ENCODE measurements at places on chromosomes 7 and 10. TPM values are rescaled to one million over a fixed set of nuclear protein-coding genes. Genes with fewer than 3 reads are reported as not detected.

The NOM1 gene
- total RNA-seq = 31.3 TPM

The SYCE1 gene
- total RNA-seq = 0.39 TPM

The SUGCT gene
- total RNA-seq = 2.5 TPM

The GATA3 gene
- 149 TPM for total RNA-seq

The OR2A12 gene
- not detected for total RNA-seq

The AP3M1 gene
- total RNA-seq = 27.8 TPM

The ACTL6B gene
- not detected for total RNA-seq

The KEL gene
- total RNA-seq = 3.3 TPM

DNA sequence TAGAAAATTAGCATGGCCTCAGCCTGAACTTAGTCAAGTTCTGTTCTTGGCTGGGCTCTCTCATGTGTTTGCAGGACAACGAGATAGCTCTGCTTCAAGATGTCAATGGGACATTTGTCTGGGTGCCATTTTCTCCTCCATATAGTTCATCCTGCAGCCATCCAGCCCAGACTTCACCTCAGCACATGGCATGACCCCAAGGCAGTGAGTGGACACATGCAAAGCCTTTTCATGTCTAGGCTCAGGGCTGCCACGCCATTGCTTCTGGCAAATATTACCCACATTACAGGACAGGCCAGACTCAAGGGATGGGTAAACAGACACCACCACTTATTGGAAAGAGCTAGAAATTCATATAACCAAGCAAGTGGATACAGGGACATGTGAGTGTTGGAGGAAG is 9.3 kb downstream of the AKR1C3 start:
- no peak for DNase-seq

DNA sequence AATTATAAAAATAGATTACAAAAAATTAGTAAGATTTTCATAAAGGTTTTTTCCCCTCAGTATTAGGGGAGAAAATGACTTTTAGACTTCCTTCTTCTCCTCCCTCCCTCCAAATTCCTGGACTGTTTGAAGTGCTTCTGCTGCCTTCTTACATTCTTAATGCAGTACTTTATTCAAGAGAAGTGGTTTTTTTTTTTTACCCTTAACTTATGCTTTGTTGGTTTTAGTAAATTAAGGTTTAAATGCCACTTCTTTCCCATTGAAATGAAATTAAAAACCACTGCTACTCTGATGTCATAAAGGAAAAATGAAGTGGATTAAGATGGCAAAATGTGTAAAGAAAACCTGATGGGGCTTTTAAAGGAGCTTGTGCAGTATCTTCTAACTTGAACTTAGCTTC is 140.7 kb downstream of the VTI1A start:
- DNase-seq = no peak

GRCh38 chr7:30012757-30013156 is 13.7 kb downstream of the FKBP14 start:
- DNase-seq = no peak

DNA sequence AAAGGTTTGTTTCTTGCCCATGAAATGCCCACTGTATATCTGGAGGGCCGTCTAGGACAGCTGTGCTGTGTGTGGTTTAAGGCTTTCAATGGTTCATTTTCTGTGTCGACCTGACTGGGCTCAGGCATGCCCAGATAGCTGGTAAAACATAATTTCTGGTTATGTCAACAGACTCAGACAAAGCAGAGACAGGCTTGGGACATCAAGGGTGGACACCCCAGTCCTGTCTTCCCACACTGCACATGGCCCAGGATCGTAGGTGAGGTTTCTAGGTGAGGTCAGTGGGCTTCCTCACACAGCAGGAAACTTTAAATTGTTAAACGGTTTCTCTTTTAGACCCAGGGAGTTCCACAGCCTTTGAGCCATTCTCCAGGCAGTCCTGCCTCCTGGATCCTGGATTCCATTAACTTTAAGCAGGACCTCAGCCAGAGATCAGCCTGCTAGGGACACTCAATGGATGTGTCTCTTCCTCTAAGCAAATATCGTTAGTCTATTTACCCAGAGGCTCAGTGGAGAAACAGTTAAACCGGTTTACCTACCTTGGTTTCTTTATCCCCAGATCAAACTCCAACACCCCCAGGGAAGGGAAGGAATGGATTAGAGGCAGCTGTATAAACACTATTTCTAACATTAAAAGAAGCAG is 66.4 kb downstream of the ST8SIA6 start:
- DNase-seq = no peak

DNA sequence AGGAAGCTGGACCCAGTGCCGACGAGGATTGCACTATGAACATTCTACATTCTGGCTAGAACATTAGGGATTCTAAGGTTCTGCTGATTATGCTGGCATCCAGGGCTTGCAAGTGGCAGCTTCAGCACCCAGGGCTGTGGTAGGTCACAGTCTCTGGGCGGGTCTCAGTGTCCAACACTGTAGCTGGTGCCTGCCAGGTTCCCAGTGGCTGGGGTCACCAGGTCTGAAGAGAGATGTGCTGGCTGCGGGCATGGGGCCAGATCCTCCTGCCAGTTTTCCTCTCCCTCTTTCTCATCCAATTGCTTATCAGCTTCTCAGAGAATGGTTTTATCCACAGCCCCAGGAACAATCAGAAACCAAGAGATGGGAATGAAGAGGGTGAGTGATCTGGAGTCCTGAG is at the start of gene PTTG1IP2:
PTTG1IP2 (plus strand) TSS at position 86 of the 400 bp plus-strand sequence; CDS start at position 234, 148 bp downstream.
- DNase-seq = no peak

DNA sequence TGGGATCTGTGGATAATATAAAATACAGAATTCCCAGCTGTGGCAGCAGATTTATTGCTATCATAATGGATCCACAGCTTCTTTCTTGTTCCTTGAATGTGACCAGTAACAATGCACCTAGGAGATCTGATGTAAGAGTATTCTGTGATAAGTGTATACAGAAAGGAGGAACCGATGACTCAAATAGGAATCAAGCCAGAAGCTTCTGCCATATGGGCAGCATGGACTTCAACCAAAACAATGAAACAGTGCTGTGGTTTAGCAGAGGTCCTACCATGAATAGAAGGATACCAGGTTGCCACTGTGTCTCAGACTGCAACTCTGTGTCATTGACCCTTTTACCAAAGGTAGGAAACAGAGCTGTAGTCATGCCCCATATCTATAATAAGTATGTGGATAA is 81.8 kb downstream of the PTPRZ1 start:
- no peak for DNase-seq

GRCh38 chr10:24331457-24331856 is 122.5 kb downstream of the KIAA1217 start:
- DNase-seq = no peak

DNA sequence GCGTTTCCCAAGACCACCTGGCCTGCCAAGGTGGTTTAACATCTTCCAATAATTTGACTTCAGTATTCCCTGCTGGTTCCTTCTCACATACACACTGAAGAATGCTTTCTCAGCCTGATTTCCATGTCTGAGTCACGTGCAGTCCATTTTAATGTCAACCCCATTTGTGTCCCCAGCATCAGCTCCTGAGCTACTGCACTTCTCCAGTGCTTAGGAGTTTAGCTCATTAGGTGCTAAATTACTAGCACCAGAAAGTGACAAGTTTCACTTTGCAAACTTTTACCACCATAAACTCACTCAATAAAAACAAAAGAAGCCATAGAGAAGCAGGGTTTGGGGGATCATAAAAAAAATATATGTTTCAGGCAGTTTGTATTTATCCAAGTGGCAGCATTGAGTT is 279.3 kb upstream of the SORCS1 start:
- no peak for DNase-seq

DNA sequence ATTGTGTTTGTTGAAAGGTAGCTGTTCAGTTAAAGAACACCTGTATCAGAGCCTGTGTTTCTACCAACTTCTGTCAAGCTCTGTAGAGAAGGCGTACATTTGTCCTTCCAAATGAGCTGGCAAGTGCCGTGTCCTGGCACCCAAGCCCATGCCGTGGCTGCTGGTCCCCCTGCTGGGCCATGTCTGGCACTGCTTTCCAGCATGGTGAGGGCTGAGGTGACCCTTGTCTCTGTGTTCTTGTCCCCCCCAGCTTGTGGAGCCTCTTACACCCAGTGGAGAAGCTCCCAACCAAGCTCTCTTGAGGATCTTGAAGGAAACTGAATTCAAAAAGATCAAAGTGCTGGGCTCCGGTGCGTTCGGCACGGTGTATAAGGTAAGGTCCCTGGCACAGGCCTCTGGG is 154.9 kb downstream of the EGFR start:
- DNase-seq = no peak

DNA sequence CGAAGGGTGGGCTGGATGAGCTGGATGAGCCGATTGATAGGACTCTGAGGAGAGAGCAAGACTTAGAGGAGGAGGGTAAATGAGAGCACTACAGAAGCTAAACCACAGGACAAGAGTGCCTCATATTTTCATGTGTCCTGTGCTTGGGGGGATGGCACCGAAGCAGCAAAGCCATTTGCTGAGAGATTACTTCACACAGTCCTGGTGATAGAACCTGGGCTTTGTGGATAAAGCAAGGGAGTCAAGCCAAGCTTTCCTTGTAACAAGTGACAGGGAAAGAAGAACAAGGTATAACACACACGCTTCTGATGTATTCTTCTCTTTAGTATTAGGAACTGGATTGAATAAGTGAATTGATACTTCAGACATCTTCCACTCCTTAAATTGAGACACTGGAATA is 253.7 kb downstream of the ANKRD7 start:
- no peak for DNase-seq

DNA sequence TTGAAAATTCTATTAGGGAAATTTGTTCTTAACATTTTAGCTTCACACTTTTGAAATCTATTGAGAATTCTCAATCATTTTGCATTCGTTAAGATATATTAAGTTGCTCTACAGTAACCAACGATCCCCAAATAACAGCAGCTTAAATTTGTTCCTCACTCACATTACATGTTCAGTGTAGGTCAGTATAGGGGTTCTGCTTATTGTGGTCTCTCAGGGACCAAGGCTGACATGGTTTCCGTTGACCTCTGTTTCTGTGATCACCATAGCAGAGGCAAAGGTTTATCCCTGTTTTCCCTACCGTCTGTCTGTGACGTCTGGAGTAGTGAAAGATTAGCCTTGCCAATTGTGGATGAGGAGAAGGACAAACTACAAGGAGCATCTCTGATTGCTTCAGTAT is 235.0 kb upstream of the CSTF2T start:
- DNase-seq = no peak

- no peak for DNase-seq
Observed at GRCh38 chr10:123117644-123118417, 17.9 kb upstream of the HMX3 start.

DNA sequence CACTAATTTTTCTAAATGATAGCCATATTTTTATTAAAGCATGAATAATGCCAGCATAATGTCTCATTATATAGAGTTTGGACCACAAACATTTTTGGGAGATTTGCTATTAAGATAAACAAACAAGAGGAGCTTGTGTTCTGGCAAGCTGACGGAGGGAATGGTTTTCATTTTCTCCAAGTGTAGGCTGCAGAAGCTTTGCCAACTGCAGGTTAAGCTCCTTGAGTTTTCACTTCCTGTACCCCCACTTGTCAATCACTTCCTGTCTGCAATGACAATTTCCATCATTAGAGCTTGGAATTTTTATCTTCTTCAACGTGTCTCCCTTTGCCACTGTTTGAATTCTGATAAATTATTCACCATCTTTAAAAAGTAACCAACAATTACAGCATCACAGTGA is 13.4 kb downstream of the EBF3 start:
- no peak for DNase-seq

GRCh38 chr10:106566873-106567272 is 597.6 kb downstream of the SORCS1 start:
- no peak for DNase-seq

GRCh38 chr7:47195641-47196040 is 386.3 kb downstream of the TNS3 start:
- DNase-seq = no peak

DNA sequence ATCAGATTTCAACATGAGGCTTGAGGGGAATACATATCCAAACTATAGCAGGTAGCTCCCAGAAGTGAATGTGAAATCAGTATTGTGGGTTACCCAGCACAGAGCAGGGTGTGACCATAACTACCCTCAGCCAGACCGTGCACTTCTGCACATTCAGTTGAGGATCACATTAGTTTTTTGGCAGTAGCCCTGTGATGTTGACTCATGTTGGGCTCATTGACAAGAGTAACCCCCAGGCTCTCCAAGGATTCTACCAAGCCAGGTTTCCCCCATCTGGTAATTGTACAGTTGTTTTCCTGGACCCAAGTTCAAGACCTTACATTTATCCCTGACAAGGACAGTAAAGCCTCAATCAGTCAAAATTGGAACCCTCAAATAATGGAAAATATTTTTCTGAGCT is 11.7 kb upstream of the CPA4 start:
- no peak for DNase-seq

- no peak for DNase-seq
Observed at GRCh38 chr10:1977461-1977860, 240.1 kb upstream of the ADARB2 start.

DNA sequence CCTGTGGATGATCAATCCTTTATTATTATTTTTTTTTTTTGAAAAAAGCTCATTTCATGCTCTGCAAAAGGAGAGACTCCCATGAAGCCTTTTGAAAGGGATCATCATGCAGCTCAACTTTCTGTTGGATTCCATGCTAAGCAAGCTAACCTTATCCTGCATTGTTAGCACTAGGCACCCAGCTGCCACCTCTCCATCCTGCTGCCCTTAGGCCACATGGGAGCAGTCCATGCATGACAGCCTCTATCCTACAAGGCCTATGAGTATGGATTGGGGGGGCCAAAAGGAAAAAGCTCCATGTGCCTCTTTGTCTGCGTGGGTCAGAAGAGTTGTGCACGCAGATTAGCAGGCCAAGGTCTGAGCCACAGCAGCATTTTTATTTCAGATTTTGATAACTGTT is 19.2 kb downstream of the SMNDC1 start:
- no peak for DNase-seq

DNA sequence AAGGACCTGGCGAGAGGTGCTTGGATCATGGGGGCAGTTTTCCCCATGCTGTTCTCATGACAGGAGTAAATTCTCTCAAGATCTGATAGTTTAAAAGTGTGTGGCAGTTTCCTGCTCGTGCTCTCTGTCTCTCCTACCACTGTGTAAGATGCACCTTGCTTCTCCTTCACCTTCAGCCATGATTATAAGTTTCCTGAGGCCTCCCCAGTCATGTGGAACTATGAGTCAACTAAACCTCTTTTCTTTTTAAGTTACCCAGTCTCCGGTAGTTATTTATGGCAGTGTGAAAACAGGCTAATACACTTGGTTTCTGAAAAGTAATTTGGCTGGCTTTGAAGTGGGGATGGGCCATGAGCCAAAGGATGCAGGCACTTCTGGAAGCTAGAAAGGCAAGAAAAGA is 268.0 kb upstream of the KAT6B start:
- DNase-seq = no peak

- DNase-seq = no peak
Observed at GRCh38 chr7:24685708-24686107, 71.6 kb downstream of the GSDME start.

DNA sequence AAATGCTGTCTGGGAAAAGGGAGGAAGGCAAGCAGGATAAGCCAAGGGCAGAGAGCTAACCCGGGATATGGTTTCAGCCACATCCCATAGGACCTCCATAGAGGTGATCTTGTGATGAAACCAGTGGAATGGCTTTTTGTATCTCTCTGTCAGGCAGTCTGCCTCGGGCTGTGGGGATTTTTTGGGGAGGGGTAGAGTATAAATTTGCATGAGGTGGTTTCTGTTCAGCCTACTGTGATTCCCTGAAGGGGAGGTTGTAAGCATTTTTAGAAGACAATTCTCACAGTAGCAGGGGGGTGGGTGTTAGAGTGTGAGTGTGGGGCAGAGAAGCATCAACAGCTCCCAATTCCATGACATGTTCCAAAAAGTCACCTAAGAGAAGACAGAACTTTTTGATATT is 11.8 kb downstream of the OR9A2 start:
- no peak for DNase-seq

GRCh38 chr10:88126699-88127098 is 263.3 kb downstream of the PTEN start:
- DNase-seq = no peak

GRCh38 chr7:121521711-121522400 is 125.7 kb upstream of the FAM3C start:
- DNase-seq = no peak
